ENCODE measurements at places on chromosomes 5 and 9.

GRCh38 chr9:96651626-96652025 is 3.5 kb downstream of the PRXL2C start:
- no peak for DNase-seq

GRCh38 chr5:144742361-144742760 is 571.7 kb downstream of the KCTD16 start:
- no peak for DNase-seq

DNA sequence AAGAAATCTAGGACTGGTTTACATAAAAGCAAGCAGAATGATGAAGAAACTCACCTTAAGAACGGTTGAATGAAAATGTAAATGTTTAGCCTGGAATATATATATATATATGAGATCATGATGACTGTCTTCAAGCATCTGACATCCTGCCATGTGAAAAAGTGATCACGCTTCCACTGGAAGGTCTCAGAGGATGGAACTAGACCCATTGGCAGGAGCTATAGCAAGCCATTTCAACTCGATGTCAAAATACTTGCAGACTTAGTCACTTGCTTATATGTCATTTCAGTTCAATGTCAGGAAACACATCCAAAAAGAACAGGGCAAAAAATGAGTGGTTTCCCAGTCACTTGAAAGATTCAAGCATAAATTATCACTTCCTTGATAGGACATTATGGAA is 22.2 kb upstream of the TMEM161B start:
- DNase-seq, result no peak

- DNase-seq, result no peak
Observed at GRCh38 chr5:96826071-96826470, 18.3 kb upstream of the ERAP1 start.

DNA sequence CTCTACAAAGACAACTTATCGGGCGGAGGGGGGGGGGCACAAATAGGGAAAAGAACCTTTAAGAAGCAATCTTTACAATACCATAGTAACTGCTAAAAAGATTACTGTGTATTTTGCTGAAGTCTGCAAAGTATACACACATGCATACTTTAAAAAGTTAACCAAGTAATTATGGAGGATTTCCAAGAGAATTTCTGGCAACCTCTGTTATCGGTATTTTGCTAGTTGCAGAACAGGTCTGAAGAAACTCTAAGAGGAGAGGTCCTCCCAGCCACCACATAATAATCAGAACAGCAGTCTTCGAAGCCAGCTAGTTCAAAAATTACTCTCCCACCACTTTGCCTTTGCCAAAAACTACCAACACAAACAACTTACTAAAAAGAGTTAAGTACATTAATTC is 56.1 kb downstream of the UBAP2 start:
- no peak for DNase-seq

- DNase-seq, result no peak
Observed at GRCh38 chr5:115070737-115071136, 99.0 kb downstream of the TRIM36 start.

DNA sequence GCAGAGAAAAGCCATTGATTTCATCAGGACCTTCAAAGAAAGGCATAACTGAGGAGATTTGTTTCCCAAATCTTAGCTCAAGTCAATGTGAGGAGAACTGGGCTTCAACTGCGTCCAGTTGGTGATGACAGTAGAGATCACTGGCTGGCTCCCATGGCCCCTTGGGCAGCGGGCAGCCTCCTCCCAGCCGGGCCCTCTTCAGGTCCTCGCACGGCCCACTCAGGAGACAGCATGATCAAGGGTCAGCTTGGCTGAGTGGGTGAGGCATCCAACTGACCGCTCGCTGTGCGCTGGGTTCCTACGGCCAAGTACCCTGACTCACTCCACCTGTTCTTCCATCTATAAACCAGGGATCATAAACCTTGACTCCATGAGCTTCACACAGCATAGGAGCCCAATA is 274.0 kb downstream of the NSG2 start:
- DNase-seq, result no peak

DNA sequence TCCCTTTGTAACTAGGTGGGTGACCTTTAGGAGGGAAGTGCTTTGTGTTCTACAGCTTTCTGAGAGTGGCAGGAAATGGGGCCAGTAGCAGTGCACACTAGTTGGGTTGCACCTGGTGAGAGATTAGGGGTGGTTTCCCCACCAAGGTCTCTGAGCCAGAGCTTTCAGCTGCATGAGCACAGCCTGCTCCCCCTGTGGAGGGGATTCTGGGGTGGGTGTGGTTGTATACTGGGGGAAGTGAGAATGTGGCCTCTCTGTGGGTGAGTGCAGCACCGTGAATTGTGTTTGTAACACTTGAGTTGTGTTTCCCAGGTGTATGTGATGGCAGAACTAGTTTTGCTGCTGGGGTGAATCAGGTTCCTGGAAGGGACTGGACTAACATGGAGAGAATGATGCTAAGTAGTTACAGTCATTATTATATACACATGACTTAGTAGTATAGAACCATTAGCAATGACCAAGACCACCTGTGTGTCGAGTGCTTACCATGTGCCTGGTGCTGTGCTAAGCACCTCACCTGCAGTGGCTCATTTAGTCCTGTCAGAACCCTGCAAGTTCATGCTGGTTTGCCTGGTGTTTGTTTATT is 11.8 kb upstream of the CXXC5 start:
- DNase-seq, result peak; percentile 72

DNA sequence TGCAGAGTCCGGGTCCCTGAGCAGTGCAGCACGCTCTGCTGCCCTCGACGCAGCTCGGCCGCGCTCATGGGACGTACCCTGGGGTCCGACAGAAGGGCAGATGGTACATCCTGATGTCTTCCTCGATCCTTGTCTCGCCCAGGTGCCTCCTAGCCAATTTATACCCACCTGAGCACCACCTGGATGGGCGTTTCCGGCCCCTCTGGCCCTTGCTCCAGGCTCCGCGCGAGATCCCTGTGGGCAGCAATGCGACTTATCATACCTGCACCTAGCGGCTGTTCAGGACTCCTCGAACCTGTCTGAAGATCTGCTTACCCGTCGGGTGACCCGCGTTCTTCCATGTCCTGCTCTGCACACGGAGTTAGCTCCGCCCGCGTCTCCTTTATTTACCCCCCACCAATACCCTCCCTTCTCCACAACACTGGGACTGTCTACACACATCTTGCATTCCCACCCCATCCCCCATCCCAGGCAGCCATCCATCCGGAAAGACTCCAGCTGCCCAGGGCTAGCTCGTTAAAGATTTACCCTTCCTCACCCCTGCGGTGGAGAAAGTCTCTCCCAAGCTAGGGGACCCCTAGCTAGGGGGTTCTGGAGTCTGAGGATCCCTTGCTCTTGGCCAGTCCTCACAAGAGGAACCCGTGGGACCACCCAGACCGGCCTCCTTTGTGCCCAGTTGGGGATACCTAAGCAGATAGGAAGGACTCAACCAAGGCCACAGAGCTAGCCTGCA is at the start of gene KIF12:
Gene KIF12 (minus strand): TSS at position 357 of the 733 bp plus-strand sequence. CDS start 16 bp downstream, at position 341.
- no peak for DNase-seq

- no peak for DNase-seq
Observed at GRCh38 chr9:32863291-32863690, 80.0 kb downstream of the TMEM215 start.

DNA sequence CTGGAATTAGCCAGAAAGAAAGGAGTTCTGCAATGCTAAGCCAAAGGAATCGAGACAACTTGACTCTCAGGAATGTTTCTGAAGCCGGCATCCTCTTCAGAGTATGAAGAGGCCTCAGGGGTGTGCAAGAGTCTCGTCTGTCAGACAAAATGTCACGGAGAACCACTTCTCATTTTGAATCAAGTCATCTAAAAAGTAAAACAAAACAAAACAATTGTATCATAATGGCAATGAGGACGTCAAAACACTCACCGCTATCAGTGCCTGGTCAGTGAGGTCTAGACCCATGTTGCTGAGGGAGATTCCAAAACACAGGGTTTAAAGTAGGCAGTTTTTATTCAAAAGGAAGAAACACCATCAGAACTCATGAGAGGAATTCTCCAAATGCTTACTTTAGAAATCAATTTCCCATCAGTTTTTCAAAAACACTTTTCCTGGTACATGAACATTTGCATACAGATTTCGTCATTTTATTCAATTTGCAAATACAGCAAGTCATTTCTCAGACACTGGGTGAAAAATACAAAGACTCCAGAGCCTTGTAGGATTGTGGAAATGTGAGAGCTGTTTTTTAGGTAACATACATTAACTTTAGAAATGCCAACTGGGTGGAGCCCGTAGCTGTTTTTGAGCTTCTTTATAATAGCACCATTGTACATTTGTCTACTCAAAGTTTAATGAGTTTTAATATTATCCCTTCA is 89.5 kb upstream of the MAP3K1 start:
- no peak for DNase-seq

DNA sequence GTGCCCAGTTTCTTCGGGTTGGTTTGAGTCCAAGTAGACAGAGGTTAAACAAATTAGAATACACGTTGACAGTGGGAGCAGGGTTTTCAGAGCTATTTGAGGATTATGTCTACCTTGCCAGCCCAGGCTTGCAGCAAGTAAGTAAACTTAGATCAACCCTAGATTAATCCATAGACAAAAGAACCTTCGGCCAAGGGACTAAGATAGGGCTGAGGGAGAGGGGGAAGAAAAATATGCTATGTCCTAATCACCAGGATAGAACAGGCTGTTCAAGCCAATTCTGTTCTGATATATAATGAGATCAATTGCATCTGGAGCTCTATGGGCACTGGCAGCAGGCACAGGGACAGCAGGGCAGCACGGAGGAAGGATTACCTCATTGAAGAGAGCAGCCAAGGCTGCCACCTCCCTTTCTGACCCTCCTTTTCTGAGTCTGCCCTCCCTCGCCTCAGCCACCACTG is 377.7 kb downstream of the PIK3R1 start:
- no peak for DNase-seq

GRCh38 chr9:26205261-26205660 is 527.0 kb upstream of the TUSC1 start:
- no peak for DNase-seq

DNA sequence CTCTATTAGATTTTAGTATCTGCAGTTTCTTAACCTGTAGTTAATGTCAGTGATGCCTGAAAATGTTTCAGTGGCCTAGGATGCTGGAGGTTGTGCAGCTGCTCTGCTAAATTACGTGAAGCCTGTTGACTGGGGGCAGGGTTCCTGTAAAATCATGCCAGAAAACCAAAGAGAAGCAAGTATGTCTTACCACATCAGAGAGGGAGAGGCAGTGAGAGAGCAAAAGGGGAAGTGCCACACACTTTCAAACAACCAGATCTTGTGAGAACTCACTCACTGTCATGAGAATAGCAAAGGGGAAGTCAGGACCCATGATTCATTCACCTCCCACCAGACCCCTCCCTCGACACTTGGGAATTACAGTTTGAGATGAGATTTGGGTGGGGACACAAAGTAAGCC is 83.9 kb upstream of the CYLC2 start:
- no peak for DNase-seq

DNA sequence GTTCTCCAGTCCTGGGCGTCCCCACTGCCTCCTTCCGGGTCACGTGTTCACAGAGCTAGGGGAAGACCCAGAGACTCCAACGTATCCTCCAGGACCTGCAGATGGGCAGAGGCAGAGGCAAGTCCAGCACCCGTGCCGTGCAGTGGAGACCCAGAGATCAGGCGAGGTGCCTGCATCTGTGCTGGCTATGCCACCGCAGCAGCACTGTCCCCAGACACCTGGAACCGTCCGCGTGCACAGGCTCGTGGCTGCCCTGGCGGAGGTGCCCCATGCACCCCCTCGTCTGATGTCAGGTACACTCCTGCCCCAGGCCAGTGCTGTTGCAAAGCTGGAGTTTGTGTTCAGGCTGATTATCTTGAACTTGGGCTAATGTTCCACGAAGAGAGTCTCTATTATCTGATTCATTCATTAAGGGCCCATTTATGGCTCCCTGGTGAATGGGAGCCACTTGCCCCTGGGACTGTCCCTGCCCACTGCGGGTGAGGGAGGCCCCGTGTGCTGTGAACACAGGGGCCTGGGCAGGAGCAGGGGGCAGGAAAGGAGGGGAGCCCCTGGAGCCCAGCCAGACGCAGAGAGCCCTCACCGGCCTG is 13.7 kb downstream of the IRX4 start:
- no peak for DNase-seq

DNA sequence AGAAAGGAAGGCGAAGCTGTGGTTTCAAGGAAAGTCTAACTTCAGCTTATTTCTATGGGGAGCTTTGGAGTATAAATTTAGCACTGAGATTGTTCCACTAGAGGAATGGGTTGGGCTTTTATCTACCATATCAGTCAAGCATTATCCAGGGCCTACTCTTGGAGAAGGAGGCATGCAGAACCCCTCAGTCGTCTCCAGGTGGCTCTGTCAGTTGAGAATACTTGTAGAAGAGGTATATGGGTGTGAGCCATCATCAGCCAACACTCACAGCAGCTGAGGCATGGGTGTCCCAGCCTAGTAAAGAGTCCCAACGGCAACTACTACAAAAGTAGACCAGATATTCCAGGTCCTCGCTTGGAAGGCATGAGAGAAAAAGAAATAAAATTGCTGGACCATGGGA is 548.5 kb upstream of the GRAMD2B start:
- no peak for DNase-seq

GRCh38 chr5:160092960-160093707 is 26.1 kb downstream of the PWWP2A start:
- no peak for DNase-seq
